ENCODE measurements at places on chromosomes 7 and 10.

- DNase-seq = no peak
These were observed 76.2 kb downstream of the CHN2 start for GRCh38 chr7:29270594-29271318.

DNA sequence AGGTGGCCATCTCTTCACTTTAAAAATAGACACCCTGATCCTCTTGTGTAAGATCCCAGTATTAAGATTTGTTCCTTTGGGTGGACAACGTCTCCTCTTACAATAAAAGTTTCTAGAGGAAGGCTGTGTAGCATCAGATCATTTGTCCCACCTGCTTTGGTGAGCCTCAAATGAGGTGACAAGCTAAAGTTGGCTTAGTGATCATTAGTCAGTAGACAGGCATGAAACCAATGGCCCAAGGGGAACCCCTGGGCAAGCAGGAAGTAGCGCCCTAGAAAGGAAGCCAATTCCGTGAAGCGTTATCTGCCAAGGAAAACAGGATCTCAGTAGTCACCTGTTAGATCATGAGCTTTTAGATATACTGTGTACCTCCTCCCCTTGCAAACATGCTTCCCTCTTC, 66.8 kb downstream of the PCGF5 start:
- no peak for DNase-seq

GRCh38 chr10:98357194-98357822, 57.7 kb downstream of the PYROXD2 start:
- no peak for DNase-seq

DNA sequence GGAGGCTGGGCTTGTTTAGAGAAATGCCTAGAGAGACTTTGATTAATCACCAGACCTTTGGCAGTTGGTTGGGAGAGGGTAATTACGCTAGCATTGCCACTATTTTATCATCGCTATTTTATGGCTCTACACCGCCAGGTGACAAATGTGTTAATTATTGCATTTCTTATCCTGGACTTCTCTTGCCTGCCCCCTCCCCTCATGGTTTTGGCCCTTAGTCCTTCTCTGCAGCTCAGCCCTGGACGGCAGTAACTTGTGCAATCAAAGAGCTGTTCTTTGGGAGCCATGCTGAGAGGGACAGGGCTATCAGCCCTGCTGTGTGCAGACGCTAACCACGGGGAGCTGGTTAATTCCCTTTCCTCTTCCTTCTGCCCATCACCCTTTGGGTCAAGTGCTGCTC, 585.0 kb downstream of the AUTS2 start:
- no peak for DNase-seq

- no peak for DNase-seq
These were observed 58.8 kb upstream of the ZNF804B start for GRCh38 chr7:88700725-88701124.
